ENCODE measurements at places on chromosomes 1 and 21.

GRCh38 chr1:65277605-65278347 lies 31.6 kb upstream of the DNAJC6 start:
- no peak for DNase-seq

DNA sequence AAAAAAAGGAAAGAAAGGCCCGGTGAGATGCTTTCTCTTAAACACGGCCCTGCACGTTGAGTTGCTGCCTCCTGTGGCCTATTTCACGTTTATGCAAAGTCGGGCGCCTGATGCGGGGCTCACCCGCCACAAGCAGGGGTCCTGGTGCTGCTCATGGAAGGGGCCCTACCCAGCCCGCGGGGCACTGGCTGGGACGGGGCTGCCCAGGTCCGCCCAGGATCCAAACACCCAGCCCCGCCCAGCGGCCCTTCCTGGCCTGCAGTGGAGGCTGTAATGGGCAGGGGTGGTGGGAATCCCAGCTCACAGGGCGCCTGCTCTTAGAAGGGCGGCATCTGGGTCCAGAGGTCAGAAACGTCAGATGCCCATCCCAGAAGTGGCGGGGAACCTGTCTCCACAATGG lies 1.6 kb downstream of the COL6A2 start:
- no peak for DNase-seq

- DNase-seq, result no peak
Observed at GRCh38 chr1:68198752-68199151, 33.6 kb downstream of the WLS start.

- peak; percentile 65 for DNase-seq
Observed at GRCh38 chr1:172380441-172381244, 39.8 kb upstream of the C1orf105 start.

- DNase-seq, result no peak
Observed at GRCh38 chr21:37828991-37829390, 87.3 kb downstream of the KCNJ6 start.

DNA sequence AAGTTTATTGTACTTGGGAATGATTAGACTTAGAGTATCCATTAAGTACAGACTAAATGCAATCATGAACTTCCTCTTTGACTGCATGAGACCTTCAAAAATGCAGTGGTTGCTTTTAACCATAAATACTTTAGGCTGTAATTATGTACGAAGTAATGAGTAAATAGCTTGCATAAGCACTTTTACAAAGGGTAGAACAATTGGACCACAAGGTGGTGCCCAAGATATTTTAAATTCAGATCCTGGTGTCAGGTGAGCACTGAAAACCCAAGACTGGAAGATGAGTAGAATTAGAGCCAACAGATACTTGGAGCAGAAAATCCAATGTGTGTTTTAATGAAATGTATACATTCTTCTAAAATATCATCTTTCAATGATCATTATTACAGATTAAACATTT lies 43.4 kb upstream of the RHOU start:
- DNase-seq, result peak; percentile 24

DNA sequence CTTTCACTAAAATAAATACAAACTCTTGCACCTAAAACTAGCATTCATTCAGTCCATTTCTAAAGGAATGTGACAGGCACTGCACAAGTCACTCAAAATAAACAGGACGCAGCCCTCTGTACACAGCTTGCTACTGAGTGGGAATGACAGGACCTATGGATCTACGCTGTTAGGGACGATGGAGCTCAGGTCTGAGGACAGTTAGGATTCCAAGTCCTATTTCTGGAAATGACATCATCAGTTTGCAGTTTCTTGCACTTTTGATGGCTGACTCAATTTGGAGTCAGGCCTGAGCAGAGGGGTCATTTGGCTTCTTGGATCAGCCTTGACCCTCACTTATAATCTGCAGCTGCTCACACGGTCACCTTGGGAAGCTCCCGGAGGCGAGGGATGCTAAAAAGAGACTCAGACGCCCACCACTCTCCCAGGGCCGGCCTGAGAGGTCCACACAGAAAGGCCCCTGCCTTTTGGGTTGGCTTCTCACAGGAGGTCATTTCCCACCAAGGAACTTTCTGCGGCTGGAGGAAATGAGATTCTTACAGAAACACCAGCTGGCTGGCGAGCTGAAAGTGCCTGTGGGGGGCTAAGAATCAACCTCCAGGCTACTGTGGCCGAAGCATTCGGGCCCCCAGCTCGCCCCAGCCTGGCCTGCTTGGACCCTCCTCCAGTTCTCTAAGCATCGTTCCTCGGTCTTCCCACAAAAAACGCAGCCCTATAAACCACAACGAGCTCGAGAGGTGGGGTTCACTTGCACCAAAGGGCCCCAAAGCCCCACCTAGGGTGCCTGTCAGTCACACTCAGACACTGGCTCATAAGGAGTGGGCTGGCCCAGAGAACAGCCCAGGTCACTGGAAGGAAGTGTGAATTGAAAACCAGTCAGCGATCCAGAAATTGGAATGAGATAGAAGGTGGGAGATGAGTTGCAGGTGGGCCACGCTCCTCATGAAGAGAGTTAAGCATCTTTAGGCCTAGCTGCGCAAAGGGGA lies 8.9 kb upstream of the PDE9A start:
- DNase-seq, result no peak

- DNase-seq, result no peak
Observed at GRCh38 chr1:234990328-234990675, 138.3 kb downstream of the TOMM20 start.

- DNase-seq, result no peak
Observed at GRCh38 chr1:244662599-244662998, 9.7 kb downstream of the DESI2 start.

GRCh38 chr1:184767591-184767990 lies 12.9 kb upstream of the EDEM3 start:
- no peak for DNase-seq

DNA sequence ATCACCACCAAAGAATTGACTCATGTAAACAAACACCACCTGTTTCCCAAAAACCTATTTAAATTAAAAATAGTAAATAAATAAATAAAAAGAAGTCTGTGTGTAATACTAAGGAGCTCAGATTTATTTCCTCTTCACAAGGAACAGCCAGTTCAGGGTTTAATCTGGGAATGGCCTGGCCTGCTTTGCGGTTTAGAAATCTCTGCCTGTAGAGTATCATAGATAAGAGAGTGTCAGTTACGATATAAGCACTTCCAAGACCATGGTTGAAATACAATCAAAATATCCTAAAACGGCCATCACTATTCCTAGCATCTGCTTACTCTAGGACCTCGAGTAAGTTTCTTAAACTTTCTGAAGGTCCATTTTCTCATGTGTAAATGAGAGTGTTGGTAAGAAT lies 274.4 kb downstream of the PLPP3 start:
- no peak for DNase-seq

GRCh38 chr21:41227357-41228005 lies 59.5 kb downstream of the BACE2 start:
- no peak for DNase-seq

GRCh38 chr1:183962903-183963302 lies 74.6 kb downstream of the COLGALT2 start:
- no peak for DNase-seq

- no peak for DNase-seq
Observed at GRCh38 chr1:2481885-2482284, 5.8 kb downstream of the PLCH2 start.

- no peak for DNase-seq
Observed at GRCh38 chr1:11285883-11286734, 13.1 kb downstream of the UBIAD1 start.

DNA sequence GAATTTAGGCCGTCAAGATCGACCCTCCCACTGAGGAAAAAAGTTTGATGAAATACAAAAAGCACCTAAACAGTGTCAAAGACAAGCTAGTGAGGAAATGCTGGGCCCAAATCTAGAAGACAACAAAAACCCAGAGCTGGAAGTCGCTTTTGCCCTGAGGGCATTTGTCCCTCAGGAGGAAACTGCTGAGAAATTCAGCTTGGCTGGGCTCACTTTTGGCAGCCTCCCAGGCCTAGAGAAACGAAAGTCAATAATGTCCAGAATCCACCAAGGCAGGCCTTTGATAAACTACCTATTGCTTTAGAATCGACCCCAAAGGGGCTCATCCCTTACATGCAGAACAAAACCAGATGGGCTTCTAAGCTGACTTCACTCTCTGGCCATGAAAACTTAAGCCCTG lies 38.9 kb downstream of the SYT2 start:
- DNase-seq, result no peak

DNA sequence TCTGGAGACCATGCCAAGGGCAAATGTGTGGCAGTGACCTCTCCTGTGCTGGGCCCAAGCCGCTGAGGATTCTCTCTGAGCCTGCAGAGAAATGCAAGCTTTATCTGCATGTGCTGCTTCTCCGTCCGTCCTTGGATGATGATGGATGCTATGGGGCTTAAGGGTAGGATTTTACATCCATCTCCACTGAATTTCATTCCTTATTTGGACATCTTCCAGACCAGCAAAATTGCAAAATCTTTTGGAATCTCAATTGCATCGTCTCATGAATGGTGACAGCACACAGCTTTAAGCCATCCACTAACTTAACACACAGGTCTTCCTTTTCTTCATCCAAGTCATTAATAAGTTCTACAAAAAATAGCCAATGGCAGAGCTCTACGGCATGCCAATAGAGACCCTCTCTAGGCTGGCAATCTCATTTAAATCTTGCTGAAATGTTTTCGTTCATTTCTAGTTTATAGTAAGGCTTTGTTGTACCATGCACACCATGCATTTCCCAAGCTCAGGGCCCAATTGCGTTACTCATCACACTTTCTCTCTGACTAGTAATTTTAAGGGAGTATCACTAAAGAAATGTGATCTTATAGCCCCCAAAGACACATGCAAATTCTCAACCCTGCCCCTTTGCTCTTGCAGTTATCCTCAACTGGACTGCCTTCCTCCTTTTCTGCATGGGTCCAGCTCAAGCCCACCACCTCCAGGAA lies 11.1 kb downstream of the BATF3 start:
- no peak for DNase-seq

DNA sequence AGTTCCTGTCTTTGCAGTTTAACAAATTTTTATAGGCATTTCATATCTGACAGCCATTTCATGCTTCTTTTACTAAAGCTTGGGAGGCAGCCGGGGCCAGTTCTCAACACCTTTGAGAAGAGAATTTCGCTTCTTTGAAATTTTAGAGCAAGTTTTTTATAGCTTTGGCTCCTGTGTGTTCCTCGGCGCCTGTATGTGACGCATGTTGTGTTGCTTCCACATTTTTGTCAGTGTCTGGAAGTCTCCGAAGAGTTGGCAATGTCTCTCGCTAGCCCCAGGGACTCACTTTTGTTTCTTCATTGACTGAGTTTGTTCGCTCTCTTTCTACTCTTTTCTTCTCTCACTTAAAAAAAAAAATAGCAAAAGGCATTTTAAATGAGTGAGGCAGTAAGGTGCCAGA lies 386.9 kb upstream of the PLXNA2 start:
- no peak for DNase-seq

- no peak for DNase-seq
Observed at GRCh38 chr1:73659136-73659535, 538.8 kb downstream of the LRRIQ3 start.

DNA sequence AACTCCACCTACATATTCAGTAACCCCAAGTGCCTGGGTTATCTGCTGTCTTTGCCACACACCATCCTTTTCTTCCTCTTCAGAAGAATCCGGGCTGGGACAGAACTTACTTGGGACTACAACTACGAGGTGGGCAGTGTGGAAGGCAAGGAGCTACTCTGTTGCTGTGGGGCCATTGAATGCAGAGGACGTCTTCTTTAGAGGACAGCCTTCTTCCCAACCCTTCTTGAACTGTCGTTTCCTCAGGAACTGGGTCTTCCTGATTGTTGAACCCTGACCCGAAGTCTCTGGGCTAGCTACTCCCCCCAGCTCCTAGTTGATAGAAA lies 10.5 kb downstream of the CERS2 start:
- no peak for DNase-seq

GRCh38 chr1:26184086-26184485 lies 6.3 kb upstream of the CATSPER4 start:
- no peak for DNase-seq

- no peak for DNase-seq
Observed at GRCh38 chr1:89672489-89673183, 39.7 kb downstream of the LRRC8C start.

DNA sequence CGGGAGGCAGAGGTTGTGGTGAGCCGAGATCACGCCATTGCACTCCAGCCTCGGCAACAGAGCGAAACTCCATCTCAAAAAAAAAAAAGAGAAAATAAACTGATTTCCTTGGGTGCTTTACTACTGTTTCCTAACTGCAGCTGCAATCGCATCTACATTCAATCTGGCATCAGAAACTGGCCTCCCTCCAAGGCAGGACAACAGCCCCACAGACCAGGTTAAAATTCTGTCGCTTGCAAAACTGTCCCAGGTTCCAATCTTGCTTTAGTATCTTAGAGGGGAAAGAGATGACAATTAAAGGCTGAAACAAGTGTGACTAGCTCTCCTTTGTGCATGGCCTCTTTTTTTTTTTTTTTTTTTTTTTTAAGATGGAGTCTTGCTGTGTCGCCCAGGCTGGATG lies 32.4 kb upstream of the SLC25A33 start:
- DNase-seq, result no peak

DNA sequence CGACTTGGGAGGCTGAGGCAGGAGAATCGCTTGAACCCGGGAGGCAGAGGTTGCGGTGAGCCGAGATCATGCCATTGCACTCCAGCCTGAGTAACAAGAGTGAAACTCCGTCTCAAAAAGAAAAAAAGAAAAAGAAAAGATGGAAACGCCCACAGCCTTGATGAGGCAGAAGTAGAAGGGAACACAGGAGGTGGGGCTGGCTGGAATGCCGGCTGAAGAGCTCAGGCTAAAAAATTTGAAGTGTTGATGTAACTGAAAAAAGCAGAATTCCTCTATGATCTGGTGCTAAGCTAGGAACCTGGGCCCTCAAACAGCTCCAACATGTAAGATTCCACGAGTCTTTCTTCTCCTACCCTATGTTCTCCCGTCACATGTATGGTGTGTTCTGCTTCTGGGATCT lies 53.6 kb downstream of the SLC66A1 start:
- DNase-seq, result no peak
